Stimulated activated CD4-positive, alpha-beta T cell treated with anti-CD3 and anti-CD28 coated beads, Interleukin-1b, Interleukin-23, amount 100 ng/mL, for 48 hours (primary cell): ENCODE measurements at places on chromosomes 3 and 15.

DNA sequence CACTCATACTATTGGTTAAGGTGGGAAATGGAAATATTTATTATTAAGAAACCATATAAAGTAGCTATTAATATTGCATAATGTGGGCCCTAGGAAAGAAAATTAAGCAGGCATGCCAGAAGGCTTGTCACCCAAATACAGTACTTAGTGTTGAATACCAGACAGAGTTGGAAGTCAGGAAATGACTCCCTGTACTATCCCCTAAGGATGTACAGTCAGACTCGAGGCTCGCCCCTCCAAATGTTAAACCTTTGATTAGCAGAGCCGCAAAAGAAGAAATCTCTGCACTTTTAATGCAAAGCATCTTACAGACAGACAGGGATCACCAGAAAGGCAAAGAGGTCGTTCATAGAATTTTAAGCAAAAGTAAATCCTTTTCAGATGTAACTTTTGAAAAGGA lies 11.3 kb upstream of the RBSN start:
- no peak for DNase-seq

DNA sequence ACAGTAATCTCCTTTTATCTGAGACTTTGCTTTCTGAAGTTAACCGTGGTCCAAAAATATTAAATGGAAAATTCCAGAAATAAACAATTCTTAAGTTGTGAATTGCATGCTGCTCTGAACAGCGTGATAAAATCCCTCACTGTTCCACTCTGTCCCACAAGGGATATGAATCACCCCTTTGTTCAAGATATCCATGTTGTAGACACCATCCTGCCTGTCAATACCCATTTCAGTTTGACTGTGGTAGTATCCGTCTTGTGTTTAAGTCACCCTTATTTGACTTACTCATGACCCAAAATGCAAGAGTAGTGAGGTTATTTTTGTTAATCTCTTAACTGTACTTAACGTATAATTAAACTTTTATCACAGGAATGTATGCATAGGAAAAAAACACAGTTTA lies 435.0 kb downstream of the SHQ1 start:
- DNase-seq = no peak

DNA sequence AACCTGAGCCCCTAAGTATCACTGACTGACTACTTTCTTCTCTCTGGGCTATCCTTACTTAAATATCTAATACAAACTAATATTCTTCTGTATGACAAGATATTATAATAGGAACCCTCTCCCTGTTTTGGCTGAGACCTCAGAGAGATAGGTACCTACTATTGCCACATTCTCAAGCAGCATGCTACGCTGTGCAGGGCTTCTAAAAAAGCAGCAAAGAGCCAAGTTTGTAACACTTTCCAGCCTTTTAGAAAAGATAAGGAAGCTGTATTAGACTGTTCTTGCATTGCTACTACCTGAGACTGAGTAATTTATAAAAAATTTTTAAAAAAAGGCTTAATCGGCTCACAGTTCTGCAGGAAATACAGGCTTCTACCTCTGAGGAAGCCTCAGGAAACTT lies 126.8 kb upstream of the ABI3BP start:
- no peak for DNase-seq

GRCh38 chr3:46934072-46934471 lies 42.5 kb downstream of the CCDC12 start:
- no peak for DNase-seq

DNA sequence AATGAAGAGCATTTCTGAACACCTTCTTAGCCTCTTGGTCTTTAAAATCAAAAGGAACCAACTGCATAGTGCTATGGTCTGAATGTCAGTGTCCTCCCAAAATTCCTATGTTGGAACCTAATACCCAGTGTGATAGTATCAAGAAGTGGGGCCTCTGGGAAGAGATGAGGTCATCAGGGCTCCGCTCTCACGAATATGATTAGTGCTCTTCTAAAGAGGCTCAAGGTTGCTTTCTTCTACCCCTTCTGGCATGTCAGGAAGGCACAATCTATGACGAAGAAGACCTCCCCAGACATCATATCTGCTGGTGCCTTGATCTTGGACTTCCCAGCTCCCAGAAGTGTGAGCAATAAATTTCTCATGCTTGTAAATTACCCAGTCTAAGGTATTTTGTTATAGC lies 209.5 kb downstream of the MAGI1 start:
- no peak for DNase-seq

DNA sequence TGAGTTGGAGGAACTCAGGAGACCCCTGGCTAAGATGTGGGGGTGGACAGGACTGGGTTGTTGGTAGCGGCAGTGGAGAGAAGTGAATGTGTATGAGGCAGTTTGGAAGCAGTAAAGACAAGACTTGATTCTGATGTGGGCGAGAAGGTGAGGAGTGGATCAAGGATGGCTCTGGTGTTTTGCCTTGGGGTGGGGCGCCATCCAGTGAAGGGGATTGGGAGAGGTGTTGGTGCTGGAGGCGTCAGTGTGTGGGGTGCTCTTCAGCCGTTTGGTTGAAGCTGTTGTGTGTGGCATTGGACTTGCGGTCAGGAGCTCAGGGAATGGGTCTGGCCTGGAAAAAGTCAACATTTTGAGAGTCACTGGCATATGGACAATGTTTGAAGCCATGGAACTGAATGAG lies 13.3 kb downstream of the FAN1 start:
- no peak for DNase-seq

- no peak for DNase-seq
These were observed 531.6 kb downstream of the SHQ1 start for GRCh38 chr3:72316501-72317279.

DNA sequence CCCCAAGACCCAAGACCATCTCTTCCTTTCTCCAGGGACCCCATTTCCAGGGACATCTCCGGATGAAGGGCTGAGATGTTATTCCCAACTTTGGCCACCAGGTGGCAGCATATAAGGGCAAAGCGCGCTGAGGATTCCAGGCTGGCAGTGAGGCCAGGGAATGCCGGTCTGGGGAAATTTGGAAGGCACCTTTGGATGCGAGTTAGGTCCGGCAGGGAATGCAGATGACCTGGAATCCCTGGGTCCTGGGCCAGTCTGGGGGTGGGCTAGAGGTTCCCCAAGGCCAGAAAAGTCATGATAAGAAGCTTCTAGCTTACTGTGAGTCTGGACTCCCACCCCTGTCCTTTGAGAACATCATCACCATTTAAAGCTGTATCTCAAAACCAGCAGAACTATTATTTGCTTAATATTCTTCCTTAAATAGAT lies 1.6 kb upstream of the CHST13 start:
- peak; percentile 17 for DNase-seq

GRCh38 chr3:173993299-173993698 lies 595.8 kb downstream of the NLGN1 start:
- no peak for DNase-seq

DNA sequence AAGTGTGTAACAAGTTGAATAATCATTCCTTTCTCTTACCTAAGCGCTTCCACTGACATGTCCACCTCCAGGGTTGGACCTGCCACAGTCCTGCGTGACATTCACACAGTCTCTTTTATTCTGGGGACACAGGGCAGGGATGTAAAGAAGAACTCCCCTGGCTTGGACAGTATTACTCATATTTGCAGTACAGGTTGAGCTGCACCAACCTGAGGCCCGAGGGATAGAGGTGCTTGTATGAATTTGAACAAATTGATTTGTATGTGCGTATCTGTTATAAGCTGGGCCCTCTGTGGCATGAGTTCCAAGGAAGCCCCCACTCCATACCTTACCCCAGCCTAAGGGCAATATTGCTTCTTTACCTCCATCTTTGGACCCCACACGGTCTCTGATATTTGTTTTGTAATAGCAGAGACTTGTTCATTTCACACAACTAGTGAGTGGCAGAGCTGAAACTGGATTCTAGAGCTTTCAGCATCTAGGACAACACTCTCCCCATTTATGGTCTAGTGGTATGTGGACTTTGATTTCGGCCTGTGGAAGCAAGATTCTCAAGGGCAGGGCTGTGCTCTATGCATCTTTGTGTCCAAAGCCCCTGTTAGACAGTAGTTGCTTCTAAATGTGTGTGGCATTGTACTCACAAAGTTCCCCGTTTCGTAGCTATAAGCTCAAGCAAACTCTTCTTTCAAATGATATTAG lies 39.2 kb downstream of the FAH start:
- DNase-seq = no peak

GRCh38 chr15:84657748-84658079 lies 285 bp downstream of the NMB start:
- no peak for DNase-seq

GRCh38 chr3:157755233-157755632 lies 252.0 kb upstream of the VEPH1 start:
- DNase-seq = no peak

- DNase-seq = no peak
These were observed 75.4 kb downstream of the XXYLT1 start for GRCh38 chr3:195195321-195196209.
